Uterus (tissue), 4 donors: ENCODE measurements at places on chromosomes 6 and 20. TPM values are rescaled to one million over a fixed set of nuclear protein-coding genes. Genes with fewer than 3 reads are reported as not detected.

The HAO1 gene
- not detected for total RNA-seq

- peak; percentile 79 for DNase-seq
- H3K36me3 ChIP-seq, result no peaks in the 10 kb centered on the region
- peaks cover 92% of the 10 kb centered on the region for H3K27me3 ChIP-seq
- H3K4me3 ChIP-seq, result peak within 1 kb of the TSS; percentile 11
Observed at GRCh38 chr6:84764332-84765049, at the start of gene TBX18. TBX18 (minus strand) TSS chr6:84764598; CDS start chr6:84764181, 417 bp downstream.

The NRSN1 gene
- not detected for total RNA-seq

GRCh38 chr6:123575188-123575587, 61.6 kb downstream of the TRDN start:
- no peaks in the 10 kb centered on the region for H3K4me1 ChIP-seq
- H3K4me3 ChIP-seq, result no peak overlapping the region
- no peak overlapping the region for H3K27ac ChIP-seq
- H3K27me3 ChIP-seq, result no peaks in the 10 kb centered on the region

- H3K36me3 ChIP-seq, result no peaks in the 10 kb centered on the region
- DNase-seq, result no peak
- H3K4me1 ChIP-seq, result peaks cover 4% of the 10 kb centered on the region
Observed at GRCh38 chr6:52552278-52552643, 24.6 kb downstream of the TRAM2 start.

GRCh38 chr6:168410554-168411011, 30.4 kb upstream of the SMOC2 start:
- H3K4me1 ChIP-seq, result no peaks in the 10 kb centered on the region
- DNase-seq, result no peak
- no peak overlapping the region for H3K4me3 ChIP-seq
- H3K27ac ChIP-seq, result no peak overlapping the region
- H3K27me3 ChIP-seq, result no peaks in the 10 kb centered on the region

- H3K4me3 ChIP-seq, result no peak overlapping the region
- H3K36me3 ChIP-seq, result no peaks in the 10 kb centered on the region
- DNase-seq, result no peak
- no peaks in the 10 kb centered on the region for H3K4me1 ChIP-seq
Observed at GRCh38 chr20:31602779-31603441, 2.2 kb upstream of the ID1 start.

DNA sequence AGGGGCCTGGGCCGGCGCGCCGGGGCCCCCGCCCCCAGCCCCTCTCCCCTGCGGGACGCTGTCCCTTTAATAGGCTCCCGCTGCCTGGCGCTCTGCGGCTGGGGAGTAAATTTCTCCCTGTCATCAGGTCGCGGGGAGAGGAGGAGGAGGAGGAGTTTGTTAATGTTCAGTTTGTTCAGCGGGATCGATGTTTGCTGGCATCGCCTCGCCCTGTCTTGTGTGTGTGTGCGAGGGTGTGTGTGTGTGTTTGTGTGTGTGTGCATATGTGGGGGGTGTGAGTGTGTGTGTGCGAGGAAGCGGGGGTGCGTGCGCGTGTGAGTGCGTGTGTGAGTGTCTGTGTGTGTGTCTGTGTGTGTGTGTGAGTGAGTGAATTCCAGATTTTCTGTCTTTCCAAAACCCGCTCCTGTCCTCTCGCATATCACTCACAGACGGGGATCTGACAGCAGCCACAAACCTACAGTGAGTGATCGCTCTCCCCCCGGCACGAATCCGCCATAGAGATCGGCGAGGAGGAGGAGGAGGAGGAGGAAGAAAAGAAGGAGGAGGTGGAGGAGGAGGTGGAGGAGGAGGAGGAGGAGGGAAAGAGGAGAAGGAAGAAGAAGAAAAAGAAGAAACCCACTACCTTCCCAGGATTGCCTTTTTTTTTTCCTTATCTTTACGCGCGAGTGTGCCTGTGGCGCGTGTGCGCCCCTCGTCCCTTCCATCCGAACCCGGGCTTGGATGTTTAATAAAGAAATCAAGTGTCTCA, at the start of gene TSHZ2:
TSHZ2 (plus strand) TSS at position 169 of the 748 bp plus-strand sequence. CDS start 936 bp downstream, outside the sequence.
- H3K4me1 ChIP-seq, result no peaks in the 10 kb centered on the region
- H3K4me3 ChIP-seq, result peak within 1 kb of the TSS; percentile 48
- DNase-seq, result peak; percentile 50
- no peaks in the 10 kb centered on the region for H3K36me3 ChIP-seq
- H3K27ac ChIP-seq, result peak within 1 kb of the TSS; percentile 82

- no peaks in the 10 kb centered on the region for H3K4me1 ChIP-seq
- no peak overlapping the region for H3K4me3 ChIP-seq
- no peaks in the 10 kb centered on the region for H3K36me3 ChIP-seq
- H3K27me3 ChIP-seq, result no peaks in the 10 kb centered on the region
- no peak for DNase-seq
- H3K27ac ChIP-seq, result no peak overlapping the region
Observed at GRCh38 chr20:36159833-36160232, 5.3 kb downstream of the EPB41L1 start.

- H3K4me1 ChIP-seq, result no peaks in the 10 kb centered on the region
- no peaks in the 10 kb centered on the region for H3K27me3 ChIP-seq
- no peaks in the 10 kb centered on the region for H3K36me3 ChIP-seq
- no peak for DNase-seq
- no peak overlapping the region for H3K27ac ChIP-seq
Observed at GRCh38 chr6:163661272-163661671, 246.8 kb downstream of the QKI start.

DNA sequence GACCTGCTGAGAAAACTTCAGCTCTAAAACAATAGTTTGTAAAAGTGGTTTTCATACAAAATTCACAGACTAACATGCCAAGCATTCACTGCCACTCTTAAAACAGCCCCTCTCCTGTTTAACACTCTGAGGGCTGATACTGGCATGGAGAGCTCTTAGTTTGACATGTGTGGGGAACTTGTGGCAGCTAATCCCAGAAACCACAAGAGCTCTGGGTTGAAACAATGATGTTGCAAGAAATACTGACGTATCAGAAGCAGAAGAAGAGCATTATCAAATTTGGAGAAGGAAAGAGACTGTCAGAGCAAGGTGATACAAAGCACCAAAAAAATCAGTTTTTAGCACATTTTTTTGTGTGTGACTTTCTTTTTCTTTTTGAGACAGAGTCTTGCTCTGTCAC, 5.1 kb downstream of the BEND3 start:
- H3K4me1 ChIP-seq, result peaks cover 7% of the 10 kb centered on the region
- no peak overlapping the region for H3K4me3 ChIP-seq
- no peak for DNase-seq
- no peaks in the 10 kb centered on the region for H3K27me3 ChIP-seq

GRCh38 chr6:63058601-63059000, 152.7 kb upstream of the FKBP1C start:
- H3K36me3 ChIP-seq, result no peaks in the 10 kb centered on the region
- H3K27me3 ChIP-seq, result no peaks in the 10 kb centered on the region
- no peaks in the 10 kb centered on the region for H3K4me1 ChIP-seq
- no peak overlapping the region for H3K4me3 ChIP-seq
- no peak for DNase-seq

GRCh38 chr6:33607126-33607783, 13.9 kb upstream of the ITPR3 start:
- no peaks in the 10 kb centered on the region for H3K27me3 ChIP-seq
- H3K36me3 ChIP-seq, result no peaks in the 10 kb centered on the region
- no peak for DNase-seq
